ENCODE measurements at places on chromosomes 6 and 20. TPM values are rescaled to one million over a fixed set of nuclear protein-coding genes. Genes with fewer than 3 reads are reported as not detected.

Gene PPP1R14C
- total RNA-seq, result not detected

Gene HELZ2
- 15.5 TPM for total RNA-seq

Gene DPPA5
- total RNA-seq, result not detected

Gene NAPB
- 14.2 TPM for total RNA-seq

Gene NRSN1
- total RNA-seq, result not detected

Gene NDUFAF4
- 41.4 TPM for total RNA-seq

Gene DSN1
- 8.4 TPM for total RNA-seq

Gene UBE2C
- 2.4 TPM for total RNA-seq

Gene ELOVL4
- 2.2 TPM for total RNA-seq

Gene SYCP2
- total RNA-seq, result 0.78 TPM

Gene TNXB
- 0.36 TPM for total RNA-seq

Gene ALDH5A1
- total RNA-seq, result 1.2 TPM

- peak; percentile 46 for DNase-seq
Measured at GRCh38 chr6:132820629-132821381, 6.4 kb downstream of the RPS12 start.

- DNase-seq, result no peak
Measured at GRCh38 chr6:100506651-100507050, 41.9 kb upstream of the SIM1 start.

DNA sequence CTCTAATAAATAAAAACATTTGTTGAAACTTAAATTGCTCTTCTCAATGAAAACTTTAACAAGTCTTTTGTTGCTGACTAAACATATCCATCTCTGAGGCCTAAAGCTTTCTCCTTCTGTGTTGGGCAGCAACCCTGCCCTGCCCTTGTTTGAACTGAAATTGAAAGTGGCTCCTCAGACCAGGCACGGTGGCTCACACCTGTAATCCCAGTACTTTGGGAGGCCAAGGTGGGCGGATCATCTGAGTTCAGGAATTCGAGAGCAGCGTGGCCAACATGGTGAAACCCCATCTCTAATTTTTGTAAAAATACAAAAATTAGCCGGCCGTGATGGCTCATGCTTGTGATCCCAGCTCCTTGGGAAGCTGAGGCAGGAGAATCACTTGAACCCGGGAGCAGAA lies 29.2 kb upstream of the GNRH2 start:
- DNase-seq, result no peak

DNA sequence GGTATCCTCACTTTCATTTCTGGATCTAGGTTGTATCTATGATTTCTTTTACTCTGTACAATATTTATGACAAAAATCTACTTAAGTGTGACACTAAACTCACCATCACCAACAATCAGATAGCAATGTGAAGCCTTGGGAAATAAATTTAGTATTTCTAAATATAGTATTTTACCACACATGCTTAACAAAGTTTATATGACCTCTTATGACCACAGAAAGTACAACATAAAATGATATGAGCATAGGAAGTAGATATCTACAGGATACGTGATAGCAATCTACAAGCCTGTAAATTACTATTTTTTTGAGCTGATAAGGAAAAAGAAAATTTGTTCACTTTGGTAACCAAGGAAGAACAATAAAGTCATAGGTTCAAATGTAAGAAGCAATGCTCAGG lies 910.4 kb upstream of the CITED2 start:
- peak; percentile 64 for DNase-seq

DNA sequence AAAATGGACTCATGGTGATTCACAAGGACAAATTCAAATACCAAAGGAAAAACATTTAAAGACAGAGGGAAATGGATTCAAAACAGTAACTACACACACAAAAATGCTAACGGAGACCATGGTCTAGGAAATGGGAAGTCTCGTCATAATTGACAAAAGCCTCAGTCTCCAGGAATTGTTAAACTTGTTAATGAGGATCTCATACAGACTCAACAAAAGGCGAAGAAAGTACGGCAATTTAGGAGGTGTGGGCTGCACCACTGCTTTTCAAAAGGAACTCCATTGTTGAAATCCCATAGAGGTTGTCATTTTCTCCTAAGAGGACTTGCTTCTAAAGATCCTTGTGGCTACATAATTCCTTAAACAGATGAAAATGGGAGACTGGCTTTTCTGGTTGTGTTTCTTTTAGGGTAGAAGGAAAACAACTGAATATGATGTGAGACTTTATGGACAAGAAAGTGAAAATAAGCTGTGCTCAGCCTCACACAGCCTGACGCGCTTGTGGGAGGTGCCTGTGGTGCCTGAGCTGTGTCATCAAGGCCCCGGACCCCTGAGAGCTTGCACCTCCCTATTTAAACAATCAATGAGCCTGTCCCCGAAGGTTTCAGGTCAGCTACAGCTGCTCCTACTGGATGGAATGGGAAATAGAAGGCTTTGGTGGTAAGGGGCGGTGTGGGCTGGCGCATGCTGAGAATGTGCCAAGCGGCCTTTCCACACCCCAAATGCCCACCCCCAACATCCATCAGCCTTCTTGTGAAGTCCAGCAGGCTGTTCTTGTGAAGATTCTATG lies 2.5 kb upstream of the CLDN20 start:
- DNase-seq, result no peak

DNA sequence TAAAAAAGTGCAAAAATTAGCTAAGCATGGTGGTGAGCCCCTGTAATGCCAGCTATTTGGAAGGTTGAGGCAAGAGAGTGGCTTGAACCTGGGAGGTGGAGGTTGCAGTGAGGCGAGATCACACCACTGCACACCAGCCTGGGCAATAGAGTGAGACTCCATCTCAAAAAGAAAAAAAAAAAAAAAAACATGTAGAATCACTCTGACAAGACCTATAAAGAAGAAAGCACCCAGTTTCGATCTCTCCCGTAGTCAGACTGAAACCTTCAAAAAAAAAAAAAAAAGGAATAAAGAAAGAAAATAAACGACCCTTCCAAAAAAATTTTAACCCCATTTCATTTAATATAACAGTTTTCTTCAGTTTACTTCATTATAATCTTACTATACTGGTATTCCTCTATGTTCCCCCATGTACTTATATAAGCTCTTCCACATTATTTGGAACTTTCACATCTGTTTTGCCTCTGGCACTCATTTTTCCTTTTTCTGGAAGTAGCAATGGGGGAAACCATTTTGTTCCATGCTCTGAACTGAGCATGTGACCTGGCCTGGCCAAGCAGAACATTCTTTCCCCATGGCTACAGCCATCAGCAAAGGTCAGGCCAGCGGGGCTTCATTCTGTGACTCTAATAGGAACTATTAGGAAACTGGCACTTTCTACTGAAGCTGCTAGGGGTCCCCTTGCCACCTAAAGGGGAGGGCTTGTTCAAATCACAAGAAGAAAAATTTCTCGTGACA lies 9.6 kb downstream of the SLC18B1 start:
- no peak for DNase-seq

GRCh38 chr6:36430351-36430750 lies 12.3 kb downstream of the PXT1 start:
- peak; percentile 1 for DNase-seq

DNA sequence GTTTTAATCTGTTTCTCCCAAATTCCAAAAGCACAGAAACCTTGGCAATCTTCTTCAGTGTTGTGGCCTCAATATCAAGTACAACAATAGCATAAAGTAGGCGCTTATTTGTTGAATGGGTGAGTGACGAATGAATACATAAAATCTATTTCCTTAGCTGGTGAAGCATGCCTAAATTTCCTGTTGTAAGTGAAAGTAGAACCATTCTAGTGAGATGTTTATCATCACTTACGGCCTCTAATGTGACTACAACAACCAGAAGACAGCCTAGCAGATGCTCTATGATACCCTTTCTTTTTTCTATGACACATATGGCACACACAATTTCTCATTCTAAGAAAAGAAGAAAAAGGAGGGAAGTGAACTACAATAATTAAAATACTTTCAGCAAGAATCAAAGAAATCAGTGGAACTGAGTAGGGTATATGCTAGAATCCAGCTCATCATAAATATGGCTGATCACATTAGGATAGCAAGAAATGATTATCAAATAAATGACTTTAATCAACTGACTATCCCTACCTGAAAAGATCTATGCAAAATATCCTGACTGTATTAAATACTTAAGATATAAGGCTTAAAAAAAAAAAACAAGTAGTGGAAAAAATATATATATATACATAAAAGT lies 67.4 kb downstream of the BTBD9 start:
- DNase-seq, result no peak

DNA sequence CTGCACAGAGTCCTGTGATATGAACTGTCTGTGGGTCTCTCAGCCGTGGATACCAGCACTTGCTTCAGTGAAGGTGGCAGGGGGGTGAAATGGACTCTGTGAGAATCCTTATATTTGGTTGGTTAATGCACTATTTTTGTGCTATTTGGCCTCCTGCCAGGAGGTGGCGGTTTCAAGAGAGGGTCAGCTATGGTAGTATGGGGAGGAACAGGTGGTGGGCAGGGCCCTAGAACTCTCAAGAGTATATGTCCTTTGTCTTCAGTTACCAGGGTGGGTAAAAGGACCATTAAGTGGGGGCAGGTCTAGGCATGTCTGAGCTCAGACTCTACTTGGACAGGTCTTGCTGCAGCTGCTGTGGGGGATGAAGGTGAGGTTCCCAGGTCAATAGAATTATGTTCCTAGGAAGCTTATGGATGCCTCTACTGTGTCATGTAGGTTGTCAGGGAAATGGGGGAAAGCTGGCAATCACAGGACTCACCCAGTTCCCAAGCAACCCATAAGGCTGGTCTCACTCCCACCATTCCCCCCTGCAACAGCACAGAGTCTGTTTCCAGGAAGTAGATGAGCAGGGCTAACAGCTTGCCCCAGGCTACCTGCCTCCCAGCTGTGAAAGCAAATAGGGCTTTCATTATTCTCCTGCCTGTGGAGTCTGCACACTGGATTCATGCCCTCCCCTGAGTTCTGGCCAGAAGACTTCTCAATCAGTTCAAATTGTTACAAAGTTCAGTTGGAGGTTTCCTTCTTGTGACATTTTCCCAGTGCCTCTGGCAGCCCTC lies 56.8 kb upstream of the PHIP start:
- no peak for DNase-seq

- DNase-seq, result no peak
Measured at GRCh38 chr6:130647246-130647645, 180.0 kb upstream of the SMLR1 start.

- DNase-seq, result no peak
Measured at GRCh38 chr20:1973601-1974440, 20.0 kb downstream of the PDYN start.

- no peak for DNase-seq
Measured at GRCh38 chr20:11972478-11972877, 54.8 kb downstream of the BTBD3 start.

DNA sequence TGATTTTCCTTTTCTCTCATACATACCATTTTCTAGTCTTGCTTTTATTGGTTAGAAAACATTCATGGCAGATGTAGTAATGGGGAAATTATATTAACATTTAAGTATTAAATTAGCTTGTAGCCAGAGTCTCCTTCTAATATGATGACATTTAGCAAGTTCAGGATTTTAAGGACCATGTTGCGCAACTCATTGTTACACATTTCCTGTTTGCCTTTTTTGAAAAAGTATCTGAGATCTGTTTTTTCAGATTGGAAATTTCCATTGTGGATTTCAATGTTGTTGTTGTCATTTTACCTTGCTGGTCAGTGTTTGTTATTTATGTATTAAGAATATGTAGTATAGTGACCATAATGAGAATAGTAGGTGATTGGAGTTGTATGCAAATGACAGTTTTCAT lies 38.7 kb downstream of the CDKAL1 start:
- DNase-seq, result peak; percentile 24

DNA sequence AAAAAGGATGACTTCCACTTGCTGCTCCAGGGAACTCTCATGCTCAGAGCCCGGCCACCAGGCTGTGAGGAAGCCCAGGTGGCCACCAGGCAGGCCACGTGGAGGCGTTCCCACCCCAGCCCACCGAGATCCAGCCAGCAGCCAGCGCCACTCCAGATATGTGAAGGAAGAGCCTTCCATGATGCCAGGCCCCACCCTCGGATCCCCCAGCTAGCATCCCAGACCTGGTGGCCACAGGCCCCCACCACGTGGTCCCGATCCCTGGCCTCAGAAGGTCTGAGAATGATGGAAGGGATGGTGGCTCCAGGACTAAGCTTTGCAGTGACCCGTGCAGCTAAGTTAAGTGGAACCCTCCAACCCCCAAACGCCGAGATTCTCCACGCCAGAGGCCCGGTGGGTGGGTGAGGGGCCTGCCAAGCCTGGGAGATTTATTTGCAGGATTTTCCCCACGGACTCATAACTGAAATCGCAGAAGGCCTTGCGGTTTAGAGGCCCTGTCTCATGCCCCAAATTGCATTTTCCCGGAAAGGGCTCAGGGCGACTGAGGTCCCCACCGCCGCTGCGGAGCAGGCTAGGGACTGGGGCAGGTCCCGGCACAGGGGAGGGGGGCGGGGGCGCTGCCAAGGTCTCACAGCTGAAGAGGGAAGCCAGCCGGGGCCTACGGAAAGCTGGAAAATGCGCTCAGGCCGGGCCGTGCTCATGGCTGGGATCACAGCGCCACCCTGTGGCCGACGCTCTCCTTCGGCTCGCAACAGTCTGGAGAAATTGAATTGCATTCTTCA lies 31.1 kb upstream of the CST7 start:
- DNase-seq, result peak; percentile 74

GRCh38 chr6:66390393-66390792 lies 683.4 kb upstream of the EYS start:
- DNase-seq, result no peak

GRCh38 chr6:38118791-38119365 lies 299.4 kb downstream of the ZFAND3 start:
- no peak for DNase-seq

- DNase-seq, result no peak
Measured at GRCh38 chr6:2854396-2854982, 12.8 kb upstream of the SERPINB1 start.

- DNase-seq, result no peak
Measured at GRCh38 chr6:44923444-44923843, 404.7 kb upstream of the RUNX2 start.

- DNase-seq, result no peak
Measured at GRCh38 chr20:63635431-63636141, 8.7 kb upstream of the GMEB2 start.

GRCh38 chr6:166194914-166195859 lies 27.5 kb upstream of the TBXT start:
- peak; percentile 5 for DNase-seq

GRCh38 chr20:21921251-21921650 lies 215.8 kb downstream of the PAX1 start:
- DNase-seq, result no peak

Measured in myocyte (in vitro differentiated cells).